ENCODE measurements at places on chromosomes 13 and 19.
A peak's percentile ranks its signal among the peaks of the same experiment; 100 is the strongest.

GRCh38 chr19:50198431-50199258 lies 4.8 kb upstream of the MYH14 start:
- no peak for DNase-seq

- DNase-seq, result no peak
Observed at GRCh38 chr19:7792281-7792680, 29.2 kb downstream of the CLEC4M start.

GRCh38 chr19:45446295-45446694 lies 21.5 kb upstream of the FOSB start:
- no peak for DNase-seq

DNA sequence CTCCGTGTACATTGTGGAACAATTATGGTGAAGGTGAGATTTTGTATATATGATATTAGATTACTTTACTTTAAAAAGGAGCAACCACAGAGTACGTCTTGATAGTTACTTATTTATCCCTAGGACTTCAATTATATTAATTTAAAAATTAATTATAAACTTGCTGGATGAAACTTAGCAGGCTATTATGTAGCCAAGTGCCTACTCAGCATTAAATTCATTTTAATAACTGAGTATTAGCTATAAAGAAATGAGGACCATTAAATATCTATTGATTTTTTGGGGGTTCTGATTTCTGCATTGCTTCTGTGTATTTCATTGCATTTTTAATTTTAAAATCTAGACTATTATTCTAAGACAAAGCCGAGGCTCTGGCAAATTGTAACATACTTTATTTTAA lies 109.4 kb downstream of the HS6ST3 start:
- DNase-seq, result no peak

DNA sequence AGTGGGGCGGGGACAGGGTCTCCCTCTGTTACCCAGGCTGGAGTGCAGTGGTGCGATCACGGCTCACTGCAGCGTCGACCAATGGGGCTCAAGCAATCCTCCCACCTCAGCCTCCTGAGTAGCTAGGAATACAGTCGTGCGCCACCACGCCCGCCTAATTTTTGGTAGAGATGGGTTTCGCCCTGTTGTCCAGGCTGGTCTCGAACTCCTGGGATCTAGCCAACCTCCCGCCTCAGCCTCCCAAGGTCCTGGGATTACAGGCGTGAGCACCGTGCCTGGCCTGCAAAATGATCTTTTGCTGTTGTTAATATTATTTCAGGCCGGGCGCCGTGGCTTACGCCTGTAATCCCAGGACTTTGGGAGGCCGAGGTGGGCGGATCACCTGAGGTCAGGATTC lies 621 bp upstream of the TGDS start:
- no peak for DNase-seq

DNA sequence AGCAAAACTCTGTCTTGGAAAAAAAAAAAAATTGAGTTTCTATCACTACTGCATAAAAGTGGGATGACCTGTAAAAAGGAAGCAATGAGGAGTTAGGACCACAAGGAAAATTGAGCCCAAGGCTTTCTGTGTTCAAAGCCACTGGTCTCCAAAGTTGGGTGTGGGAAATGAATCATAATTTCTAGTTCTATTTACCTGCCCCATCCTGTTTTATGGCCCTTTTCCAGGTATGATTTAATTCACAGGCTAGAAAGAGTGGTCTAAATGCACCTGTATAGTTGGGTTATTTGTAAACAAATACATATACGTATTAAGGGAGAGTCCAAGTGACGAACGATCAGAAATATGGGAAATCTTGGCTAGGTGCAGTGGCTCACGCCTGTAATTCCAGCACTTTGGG lies 5.9 kb upstream of the DCAF15 start:
- DNase-seq, result no peak

GRCh38 chr13:110001670-110002275 lies 215.4 kb upstream of the IRS2 start:
- DNase-seq, result no peak

DNA sequence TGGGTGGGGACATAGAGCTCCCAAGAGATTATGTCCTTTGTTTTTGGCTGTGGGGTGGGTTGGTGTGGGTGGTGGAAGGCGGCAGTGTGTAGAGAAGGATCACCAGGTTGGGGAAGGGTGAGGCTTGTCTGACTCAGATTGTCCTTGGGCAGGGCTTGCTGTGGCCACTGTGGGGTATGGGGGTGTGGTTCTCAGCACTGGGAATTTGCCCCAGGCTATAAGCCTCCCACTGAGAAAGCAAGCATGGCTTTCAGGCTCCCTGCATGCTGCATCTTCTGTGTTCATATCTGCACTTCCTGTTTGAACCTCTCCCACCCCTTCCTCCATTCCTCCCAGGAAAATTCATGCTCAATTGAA lies 34.9 kb downstream of the DNAJC15 start:
- no peak for DNase-seq

DNA sequence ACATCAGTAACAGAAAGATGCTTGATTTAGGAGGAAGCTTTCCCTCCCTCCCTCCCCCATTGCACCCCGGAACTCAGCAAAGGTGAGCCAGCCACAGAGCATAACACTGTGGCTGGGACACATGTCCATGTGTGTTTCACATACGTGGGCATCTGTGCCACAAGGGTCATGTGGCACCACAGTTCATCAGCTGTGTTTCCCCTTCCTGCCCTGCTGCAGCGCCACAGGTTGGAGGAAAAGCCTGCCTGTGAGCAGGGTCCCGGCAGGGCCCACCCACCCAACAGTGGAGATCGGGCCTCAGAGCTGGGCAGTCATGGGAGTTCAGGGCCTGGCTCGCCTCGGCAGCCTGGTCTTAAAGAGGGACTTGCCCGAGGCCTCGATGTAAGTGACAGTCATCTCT lies 2.8 kb downstream of the ACP5 start:
- no peak for DNase-seq

GRCh38 chr13:42894765-42895243 lies 97.2 kb downstream of the EPSTI1 start:
- DNase-seq, result no peak

DNA sequence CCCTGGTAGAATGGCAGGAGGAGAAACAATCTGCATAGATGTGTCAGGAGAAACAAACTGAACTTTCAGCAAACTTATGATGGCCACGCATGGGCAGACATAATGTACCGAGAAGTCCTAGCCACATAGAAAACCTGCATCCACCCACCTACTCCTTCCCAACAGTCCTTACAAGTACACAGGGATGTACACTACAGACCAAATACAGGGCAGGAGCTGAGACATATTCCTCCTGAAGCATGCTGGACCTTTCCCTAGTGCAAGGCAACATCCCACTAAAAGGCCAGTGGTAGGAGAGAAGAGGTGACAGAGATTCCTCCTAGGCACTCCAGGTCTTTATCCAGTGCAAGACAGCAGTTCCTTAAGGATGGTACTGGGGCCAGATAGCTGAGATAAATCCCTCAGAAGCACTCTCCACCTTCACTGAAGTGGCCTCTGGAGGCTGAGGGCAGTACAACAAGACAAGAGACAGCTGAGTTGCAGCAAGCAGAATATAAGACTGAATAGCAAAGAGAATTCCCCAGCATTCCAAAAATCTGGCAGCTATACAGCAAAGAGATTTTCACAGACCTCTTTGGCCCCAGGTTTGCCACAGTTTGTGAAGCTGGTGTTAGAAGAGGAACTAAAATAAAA lies 18.3 kb downstream of the VWA8 start:
- DNase-seq, result no peak

DNA sequence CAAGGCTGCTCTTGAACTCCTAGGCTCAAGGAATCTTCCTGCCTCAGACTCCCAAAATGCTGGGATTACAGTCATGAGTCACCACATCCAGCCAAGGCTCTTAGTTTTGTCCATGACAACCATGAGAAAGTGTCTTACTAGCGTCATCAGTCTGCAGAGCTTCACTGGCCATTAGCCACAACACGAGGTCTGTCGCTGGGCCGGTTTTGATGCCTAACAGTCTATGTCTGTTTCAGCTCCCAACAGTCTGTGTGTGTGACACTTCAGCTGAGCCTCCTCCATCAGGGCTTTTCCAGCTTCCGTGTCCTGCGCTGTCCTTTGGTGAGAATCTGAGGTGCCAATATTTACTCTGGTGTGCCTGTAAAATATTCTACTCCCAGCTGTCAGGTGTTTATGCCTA lies 47.6 kb downstream of the CEP89 start:
- peak; percentile 47 for DNase-seq
